Foreskin melanocyte (primary cell): ENCODE measurements at places on chromosomes 2 and 18.

- DNase-seq = no peak
Observed at GRCh38 chr2:232273903-232274643, 104.5 kb upstream of the ALPP start.

GRCh38 chr2:192035731-192036442 is 158.8 kb downstream of the TMEFF2 start:
- no peak for DNase-seq

GRCh38 chr18:61946449-61946848 is 53.6 kb upstream of the RNF152 start:
- no peak for DNase-seq

- DNase-seq = no peak
Observed at GRCh38 chr2:168116448-168116847, 130.9 kb downstream of the STK39 start.

GRCh38 chr2:230664128-230664527 is 48.5 kb upstream of the CAB39 start:
- DNase-seq = no peak

DNA sequence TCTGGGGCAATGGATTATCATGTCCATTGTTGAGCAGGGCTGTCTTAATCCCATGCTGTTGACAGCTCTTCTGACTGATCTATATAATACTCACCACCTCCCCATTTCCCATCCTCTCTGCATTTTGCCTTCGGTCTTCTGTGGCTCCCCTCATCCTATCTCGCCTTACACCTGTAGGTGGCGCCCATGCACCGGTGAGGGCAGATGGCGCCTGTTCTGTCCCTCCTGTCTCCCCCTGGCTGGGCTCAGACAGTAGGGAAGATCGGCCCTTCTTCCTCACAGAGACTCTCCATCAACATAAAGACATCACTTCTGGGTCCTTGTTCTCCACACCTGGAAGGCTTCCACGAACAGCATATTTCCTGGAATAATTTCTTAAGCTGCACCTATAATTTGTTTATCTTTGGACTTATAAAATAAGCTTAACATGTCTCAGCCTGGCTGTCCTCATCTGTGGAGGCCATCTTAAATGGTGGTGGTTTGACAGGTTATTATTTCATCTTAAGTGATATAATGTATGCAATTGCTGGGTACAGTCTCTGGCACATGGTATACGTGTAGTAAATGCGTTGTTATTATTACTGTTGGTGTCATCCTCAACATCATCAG is 10.9 kb upstream of the CDH20 start:
- DNase-seq = no peak

- no peak for DNase-seq
Observed at GRCh38 chr2:3241971-3242746, 135.5 kb downstream of the EIPR1 start.
